ENCODE measurements at places on chromosomes 7 and 10.

- no peak for DNase-seq
These were observed 12.7 kb downstream of the STEAP2 start for GRCh38 chr7:90224195-90224594.

DNA sequence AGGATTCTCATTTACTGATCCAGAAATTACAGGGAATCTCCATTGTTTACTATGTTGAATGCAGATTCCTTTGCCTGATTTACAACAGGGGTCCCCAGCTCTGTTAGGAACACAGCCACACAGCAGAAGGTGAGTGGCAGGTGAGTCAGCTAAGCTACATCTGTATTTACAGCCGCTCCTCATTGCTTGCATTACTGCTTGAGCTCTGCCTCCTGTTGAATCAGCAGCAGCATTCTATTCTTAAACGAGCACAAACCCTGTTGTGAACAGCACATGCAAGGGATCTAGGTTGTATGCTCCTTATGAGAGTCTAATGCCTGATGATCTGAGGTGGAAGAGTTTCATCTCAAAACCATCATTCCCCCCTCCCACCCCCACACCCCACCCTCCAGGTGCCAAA is 23.3 kb upstream of the CELF2 start:
- DNase-seq = no peak

- DNase-seq = no peak
These were observed 28.5 kb upstream of the STK17A start for GRCh38 chr7:43554423-43554822.

DNA sequence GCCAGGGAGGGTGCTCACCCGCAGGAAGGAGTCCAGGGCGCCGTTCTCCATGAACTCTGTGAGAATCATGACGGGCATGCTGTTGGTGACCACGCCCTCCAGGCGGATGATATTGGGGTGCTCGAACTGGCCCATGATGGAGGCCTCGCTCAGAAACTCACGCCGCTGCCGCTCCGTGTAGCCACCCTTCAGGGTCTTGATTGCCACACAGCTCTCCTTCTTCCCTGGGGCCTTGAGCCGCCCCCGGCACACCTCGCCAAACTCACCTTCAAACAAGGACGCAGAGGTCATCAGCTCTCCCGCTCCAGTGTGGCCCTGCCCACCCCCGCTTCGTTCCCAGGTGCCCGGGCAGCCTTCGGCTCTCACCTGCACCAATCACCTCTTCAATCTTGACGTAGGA is 14.6 kb downstream of the EPHB4 start:
- no peak for DNase-seq

DNA sequence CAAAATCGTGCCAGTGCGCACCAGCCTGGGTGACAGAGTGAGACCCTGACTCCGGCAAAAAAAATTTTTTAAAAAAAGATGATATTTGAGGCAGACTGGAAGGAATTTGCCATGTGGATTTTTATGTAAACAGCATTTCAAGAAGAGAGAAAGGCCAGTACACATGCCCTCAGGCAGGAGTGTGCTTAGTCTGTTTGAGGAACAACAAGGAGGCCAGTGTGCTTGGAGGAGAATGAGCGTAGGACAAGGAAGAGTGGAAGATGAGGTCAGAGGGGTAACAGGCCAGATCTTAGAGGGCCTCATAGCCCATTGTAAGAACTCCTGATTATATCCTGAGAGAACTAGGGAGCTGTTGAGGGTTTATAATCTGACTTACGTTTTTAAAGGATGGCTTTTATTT is 17.2 kb upstream of the STRIP2 start:
- no peak for DNase-seq

Measured in left ventricle myocardium superior (tissue), 1 donor.